HL-60 (cell line): ENCODE measurements at places on chromosomes 4 and X.

DNA sequence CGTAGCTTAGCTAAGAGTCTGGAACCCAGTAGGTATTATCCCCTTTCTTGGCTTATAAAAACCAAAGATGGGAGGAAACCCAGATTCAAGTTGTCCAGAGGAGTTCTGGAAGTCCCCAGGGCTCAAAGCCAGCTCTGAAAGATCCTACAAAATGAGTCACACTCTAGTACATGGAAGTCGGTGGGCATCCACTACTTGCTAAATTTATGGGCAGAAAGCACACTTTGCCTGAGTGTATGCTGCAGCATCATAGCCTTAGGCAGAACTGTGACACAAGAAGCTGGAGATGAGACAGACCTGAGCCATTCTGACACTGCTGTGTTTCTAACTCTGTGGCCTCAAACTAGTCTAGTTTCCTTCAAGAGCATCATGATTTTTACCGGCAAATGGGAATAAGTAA, 429.3 kb downstream of the AFF2 start:
- DNase-seq: no peak

DNA sequence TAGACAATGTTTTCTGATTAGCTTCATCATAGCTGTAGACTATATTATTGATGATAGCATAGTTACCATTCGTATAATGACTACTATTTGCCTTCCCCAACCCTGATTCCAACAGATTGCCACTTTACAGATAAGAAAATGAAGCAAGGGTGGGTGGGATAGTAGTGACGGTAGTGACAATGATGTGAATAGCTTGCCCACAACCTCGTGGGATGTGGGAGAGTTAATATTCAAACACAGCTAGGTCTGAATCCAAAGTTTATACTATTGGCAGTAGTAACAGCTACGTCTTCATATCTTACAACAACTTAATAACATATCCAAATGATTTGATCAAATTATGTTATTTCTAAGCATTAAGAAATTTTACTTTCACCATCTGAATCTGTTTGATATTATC, 766.8 kb upstream of the FTHL17 start:
- DNase-seq: no peak

DNA sequence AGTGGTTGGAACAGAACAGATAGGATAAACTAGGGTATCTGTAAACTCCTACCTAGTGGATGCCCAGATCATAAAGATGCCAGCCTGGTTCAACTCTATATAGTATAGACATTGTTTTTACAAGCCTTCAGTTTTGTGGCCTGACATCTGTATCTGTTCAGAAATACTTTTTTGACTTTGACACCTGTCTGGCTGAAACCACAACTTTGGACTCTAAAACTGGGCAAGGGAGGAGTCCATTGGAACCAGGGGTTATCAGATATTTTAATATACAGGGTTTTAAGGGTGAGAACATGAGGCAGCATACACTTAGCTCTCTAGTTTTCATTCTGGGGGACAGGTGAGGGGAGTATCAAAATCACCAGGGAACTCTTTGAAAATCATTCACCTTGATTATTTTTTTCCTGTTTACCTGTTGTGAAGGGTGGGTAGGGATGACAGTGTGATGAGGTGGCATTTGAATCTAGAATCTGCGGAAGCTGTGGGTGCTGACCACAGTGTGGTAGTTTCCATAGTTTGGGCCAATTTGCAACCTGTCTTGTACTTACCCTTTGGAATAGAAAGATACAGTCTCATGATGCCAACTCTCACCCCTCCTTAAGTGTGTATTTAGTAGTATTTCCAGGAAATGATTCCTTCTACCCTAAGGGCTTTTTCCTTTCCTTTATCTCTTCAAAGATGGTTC, 20.6 kb downstream of the GAB1 start:
- DNase-seq: no peak

DNA sequence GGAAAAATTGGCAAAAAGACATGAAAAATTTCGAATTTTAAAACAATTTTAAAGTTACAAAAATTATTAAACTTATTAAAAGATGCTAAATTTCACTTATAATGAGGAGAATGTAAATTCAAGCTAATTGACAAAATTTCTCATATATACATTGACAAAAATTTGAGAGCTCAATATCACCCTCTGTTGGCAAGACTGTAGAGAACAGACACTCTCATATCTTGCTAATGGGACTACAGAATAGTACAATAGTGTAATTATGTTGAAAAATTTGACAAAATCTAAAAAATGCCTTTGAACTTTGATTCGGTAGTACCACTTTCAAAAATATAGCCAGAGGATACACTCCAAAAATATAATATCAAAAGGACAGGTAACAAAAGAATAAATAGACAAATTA, 29.8 kb downstream of the DCAF8L2 start:
- DNase-seq: no peak
